ENCODE measurements at places on chromosomes 5 and 9.

DNA sequence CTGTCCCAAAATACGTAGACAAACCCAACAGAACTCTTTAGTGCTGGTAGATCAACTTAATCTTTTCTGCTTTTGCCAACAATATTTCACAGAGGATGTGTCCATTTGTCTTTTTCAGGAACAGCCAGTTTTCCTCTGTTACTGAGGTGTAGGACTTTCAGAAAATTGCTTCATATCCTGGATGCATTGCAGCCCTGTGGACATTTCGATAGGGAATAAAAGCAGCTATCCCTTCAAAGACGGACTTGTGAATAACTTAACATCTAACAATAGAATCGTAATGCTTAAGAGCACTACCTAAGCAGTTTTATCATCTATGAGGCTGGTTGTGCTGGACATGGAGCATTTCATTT lies 59.7 kb downstream of the PCSK1 start:
- DNase-seq: no peak

GRCh38 chr5:114361724-114362196 lies at the start of gene KCNN2:
Gene KCNN2, plus strand, starts transcription at chr5:114362070. Its CDS starts 70 bp downstream, at chr5:114362140.
- DNase-seq: no peak

DNA sequence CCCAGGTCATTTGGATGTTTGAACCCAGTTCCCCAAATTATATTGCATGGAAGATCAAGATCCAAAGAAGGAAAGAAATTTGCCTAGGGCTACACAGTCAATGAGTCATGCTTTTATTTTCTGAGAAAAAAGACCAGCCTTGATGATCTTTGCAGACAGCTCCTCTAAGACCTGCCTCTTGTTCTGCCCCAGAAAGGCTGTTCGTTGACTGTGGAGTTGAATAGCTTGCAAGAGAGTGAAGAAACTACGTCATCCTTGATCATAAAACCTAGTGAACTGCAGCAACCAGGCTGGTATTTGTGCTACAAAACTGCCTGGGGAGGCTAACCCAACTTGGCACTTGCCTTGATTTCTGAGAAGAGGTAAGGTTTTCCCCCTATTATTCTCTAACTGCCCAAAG lies 263.9 kb downstream of the PAPPA start:
- DNase-seq: no peak

DNA sequence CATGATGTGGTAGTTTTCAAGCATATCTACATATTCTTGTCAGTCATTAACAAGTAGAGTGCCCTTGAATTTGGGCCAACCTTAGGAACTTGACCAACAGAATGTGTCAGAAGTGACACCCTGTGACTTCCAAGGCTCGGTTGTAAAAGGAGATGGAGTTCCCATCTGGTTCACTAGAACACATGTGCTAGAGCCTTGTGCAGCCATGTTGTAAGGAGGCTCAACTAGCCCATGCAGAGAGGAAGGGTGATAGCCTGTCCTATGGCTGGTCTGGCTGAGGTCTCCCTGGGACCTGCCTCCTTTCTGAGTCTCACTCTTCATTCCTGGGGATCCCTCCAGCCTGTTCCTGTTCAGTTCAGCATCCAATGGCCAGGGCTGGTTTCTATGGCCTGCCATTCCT lies 28.1 kb upstream of the HRH2 start:
- DNase-seq: no peak

DNA sequence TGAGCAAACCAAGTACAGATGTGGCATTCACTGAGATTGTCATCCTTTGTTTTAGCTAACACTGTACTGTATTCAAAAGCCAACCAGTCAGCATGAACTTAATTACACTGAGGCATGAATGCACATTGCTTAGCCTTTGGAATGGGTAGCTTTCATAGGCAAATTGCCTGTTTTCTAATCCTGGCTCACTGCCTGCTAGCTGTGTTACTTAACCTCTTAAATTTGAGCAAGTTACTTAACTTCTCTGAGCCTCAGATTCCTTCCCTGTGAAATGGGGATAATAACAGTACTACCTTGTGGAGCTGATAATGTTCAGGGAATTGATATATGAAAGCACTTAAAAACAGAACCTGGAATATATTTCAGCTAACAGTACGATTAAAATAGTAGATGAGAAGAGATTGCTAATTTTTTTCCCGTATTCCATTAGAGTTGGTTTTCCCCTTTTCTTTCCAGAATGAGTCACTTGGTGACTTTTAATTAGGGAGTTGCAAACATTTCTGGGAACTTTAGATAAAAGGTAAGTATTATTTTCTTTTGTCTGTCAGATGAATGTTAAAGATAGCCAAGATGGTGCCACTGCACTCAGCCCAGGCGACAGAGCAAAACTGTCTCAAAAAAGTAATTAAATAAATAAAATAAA lies 43.9 kb downstream of the ARRDC3 start:
- DNase-seq: no peak

- no peak for DNase-seq
These were observed 13.6 kb downstream of the ITGA1 start for GRCh38 chr5:52801329-52801728.

- no peak for DNase-seq
These were observed 11.6 kb upstream of the RNU6ATAC start for GRCh38 chr9:134175808-134176598.

DNA sequence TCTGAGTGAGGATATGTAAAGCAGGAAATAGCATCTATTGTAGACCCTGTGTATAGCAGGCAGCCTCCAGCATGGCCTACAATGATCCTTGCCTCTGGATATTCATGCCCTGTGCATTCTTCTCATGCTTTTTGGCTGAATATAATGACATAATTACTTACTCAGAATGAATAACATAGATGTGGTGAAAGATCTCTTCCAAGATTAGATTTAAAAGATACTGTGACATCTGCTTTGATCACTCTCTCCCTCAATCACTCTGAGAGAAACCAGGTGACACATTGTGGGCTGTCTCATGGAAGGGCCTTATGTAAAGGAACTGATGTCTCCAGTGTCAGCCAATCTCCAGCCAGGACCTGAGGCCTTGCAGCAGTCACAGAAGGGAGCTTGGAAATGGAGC lies 376.7 kb downstream of the DNAH5 start:
- no peak for DNase-seq

DNA sequence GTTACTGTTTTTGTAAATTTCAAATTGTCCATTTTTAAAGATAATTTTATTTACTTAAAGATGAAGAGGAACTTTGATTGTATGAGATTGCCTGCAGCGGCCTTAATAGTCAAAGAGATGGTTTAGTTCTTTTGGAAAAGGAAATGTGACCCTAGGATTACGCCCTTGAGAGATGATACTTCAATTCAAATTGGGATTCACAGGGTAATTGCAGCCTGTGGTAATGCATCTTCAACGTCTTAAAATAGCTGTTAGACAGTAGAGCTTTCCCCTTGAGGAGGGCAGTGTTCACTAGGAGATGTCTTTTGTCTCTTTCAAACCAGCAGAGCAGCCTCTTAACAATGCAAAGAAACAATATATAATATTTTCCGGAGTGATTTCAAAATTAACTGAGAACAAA lies 127.1 kb downstream of the TAF11L14 start:
- DNase-seq: no peak

- no peak for DNase-seq
These were observed 48.1 kb downstream of the PTCD2 start for GRCh38 chr5:72368271-72368670.

- no peak for DNase-seq
These were observed 2.3 kb upstream of the PTGDS start for GRCh38 chr9:136974817-136975535.

- DNase-seq: no peak
These were observed 584.3 kb upstream of the TUSC1 start for GRCh38 chr9:26262421-26263107.

DNA sequence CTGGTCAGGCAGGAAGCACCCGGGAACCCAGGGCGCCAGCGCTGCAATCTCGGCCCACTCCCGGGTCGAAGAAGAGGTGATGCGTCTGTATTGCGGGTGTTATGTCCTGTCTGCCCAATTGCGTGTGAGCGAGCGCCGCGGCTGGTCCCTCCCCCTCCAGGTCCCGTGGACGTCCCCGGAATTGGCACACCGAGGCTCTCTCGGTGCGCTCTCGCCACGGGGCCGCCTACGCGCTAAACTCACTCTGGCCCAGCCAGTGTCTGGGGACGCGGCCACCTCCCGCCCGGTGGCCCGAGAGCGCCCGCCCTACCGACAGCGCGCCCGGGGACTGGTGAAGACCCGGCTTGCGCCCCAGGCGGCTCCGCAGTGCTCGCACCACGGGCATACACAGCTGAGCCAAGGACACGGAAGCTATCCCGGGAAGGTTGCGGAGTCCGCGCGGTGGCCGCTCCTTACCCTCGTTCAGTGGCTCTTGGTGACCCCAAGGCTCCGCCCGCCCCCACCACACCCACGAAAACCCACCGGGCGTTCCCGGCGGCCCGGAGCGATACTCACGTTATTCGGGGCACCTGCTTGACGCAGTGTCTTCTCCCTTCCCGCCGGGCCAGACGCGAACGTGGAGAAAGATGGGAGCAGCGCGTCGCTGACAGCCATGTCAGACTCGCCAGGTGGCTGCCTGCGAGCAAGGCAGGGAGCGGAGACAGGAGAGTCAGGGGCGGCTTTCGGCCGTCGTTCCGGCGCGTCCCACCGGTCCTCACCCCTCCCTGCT lies 1.0 kb downstream of the KLF4 start:
- DNase-seq: peak; percentile 72

DNA sequence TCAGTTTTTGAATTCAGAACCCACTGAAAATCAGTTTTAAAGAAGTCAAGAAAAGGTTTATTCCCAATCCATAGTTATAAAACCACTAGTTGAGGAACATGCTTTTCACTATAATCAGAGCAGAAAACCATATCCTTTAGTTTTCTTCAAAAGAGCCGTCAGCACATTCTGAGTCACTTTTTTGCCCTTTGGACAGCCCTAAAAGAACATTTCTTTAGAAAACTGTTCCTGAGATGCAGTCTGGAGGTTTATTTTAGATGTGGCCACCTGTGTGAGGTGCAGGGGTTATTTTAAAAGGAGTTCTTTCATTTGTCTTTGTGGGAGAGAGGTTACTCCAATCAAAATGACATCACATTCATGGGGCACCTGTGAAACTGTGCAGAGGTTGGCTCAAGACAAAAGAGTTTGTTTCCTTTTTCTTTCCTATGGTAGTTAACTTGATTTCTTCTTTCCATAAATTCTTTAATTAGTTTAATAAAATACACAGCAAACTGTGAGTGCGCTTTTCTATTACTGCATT lies 221.6 kb upstream of the RPS23 start:
- DNase-seq: no peak

GRCh38 chr9:138117836-138118235 lies 240.3 kb downstream of the CACNA1B start:
- no peak for DNase-seq

DNA sequence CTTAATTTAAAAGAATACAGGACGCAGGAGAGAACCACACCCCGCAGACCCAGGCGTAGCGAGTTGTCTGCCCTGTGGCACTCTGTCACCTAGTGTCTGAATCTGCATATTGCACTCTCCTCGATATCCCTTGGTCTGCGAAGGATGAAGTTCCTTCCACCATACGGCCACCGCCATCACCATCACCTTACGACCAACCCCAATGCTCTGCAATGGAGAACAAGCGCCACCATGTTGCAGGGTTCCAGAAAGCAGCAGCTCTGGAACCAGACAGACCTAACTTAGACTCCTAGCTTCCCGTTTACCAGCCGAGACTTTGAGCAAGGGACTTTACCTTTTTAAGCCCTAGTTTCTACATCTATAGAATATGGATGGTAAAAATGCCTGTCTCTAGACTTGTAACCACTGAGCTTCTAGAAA lies 77.4 kb upstream of the DMRT1 start:
- peak; percentile 40 for DNase-seq

DNA sequence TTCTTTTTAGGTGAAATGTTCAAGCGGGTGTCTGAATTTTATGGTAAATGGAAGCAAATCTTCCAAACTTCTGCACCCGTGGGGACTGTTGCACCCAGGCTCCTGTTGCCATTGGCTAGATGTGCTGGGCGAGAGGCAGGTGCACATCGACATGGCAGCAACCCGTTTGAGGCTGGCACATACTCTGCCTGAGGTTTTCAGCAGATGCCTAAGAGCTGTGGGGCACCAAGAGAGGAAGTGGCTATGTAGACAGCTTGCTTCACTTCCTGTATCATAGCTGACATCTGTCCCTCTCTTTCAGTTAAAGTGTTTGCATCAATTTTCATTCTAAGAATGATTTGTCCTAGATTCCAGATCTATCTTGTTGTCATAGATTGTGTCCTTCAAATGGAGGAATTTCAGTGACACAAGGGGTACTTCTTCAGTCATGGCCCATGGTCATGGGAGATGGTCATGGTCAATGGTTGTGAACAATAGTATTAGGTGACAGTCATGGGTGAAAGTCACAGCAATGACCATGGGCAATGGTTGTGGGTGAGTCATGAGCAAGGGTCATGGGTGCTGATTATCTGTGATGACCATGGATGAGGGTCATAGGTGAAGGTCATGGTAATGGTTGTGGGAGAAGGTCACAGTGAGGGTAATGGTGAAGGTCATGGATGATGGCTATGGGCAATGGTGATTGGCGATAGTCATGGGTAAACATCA lies 115.1 kb upstream of the IRX4 start:
- DNase-seq: no peak

- DNase-seq: peak; percentile 15
These were observed 1.9 kb upstream of the CARD19 start for GRCh38 chr9:93093877-93094657.

- no peak for DNase-seq
These were observed 302.4 kb downstream of the PDE4D start for GRCh38 chr5:59591162-59591561.

- no peak for DNase-seq
These were observed 8.6 kb downstream of the AGPAT2 start for GRCh38 chr9:136678624-136679023.

DNA sequence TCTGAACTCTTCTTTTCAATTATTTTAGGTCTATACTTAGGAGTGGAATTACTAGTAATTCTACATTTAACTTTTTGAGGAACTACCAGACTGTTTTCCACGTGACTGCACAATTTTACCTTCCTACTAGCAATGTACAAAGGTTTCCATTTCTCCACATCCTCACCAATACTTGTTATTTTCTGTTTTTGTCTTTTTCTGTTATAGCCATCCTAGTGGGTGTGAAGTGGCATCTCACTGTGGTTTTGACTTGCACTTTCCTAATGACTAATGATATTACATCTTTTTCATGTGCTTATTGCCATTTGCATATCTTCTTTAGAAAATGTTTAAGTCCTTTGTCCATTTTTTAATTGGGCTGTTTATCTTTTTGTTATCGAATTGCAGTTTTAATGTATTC lies 136.9 kb upstream of the EGFLAM start:
- DNase-seq: no peak

DNA sequence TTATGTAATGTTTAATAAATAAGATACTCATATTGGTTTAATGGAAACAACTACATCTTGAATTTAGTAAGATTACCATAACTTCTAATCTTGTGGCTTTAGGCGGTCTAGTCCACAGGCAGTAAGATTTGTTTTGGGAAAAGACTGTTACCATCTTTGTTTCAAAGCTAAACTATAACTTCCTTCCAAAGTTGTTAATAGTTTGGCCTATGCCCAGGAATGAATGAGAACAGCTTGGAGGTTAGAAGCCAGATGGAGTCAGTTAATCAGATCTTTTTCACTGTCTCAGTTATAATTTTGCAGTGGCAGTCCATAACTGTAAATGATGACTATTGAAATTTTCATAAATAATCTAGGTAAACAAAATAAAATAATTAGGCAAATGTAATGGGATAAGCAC lies 241.8 kb upstream of the KLF9 start:
- DNase-seq: no peak

Data from CD4-positive, alpha-beta T cell treated with Interleukin-15 for 1 hour (primary cell).